ENCODE measurements at places on chromosomes 1 and 21.

DNA sequence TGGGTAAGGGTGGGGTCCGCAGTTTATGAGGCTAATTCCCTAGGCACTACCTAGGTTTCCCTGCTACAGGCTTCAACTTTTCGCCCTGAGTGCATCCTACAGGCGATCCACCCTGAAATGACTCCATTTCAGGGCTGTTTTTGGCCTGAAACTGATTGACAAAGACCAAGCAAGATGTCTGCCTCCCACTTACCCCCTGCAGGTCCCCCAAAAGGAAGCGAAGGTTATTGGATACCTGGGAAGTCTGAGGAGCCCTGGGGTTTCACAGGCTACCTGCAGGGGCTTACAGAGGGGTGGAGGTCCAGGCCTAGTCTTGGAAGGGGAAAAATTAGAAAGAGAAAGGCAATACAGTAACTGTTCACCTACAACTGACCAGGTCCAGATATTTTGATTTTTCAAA is 3.3 kb upstream of the TBX15 start:
- no peak for DNase-seq

DNA sequence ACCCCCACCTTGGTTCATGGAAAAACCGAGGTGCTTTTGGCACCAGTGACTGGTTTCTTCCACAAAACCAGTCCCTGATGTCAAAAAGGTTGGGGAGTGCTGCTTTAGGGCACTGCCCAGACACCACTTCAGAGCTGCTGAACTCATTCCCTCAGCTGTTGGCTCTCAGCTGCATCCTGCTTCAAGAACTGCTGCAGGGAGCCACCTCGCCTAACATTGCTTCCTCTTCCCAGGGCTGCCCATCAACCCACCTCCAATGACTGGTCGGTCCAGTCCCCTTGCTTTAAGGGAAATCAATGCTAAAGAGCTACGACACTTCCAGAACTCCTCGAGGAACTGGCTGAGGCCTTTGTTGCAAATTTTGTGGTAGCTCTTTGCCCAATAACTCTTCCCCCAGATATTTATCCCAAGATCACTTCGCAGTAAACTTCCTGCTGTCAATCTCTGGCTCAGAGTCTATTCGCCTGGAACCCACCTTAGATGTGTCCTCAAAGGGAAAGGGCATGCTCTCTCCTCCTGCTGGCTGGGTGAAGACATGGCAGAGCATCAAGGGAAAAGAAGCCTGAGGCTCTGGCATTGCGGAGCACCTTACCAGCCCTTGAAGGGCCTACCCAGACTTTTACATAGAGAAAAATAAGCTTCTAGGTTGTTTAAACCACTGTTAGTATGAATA is 29.0 kb downstream of the C1orf52 start:
- peak; percentile 27 for DNase-seq

DNA sequence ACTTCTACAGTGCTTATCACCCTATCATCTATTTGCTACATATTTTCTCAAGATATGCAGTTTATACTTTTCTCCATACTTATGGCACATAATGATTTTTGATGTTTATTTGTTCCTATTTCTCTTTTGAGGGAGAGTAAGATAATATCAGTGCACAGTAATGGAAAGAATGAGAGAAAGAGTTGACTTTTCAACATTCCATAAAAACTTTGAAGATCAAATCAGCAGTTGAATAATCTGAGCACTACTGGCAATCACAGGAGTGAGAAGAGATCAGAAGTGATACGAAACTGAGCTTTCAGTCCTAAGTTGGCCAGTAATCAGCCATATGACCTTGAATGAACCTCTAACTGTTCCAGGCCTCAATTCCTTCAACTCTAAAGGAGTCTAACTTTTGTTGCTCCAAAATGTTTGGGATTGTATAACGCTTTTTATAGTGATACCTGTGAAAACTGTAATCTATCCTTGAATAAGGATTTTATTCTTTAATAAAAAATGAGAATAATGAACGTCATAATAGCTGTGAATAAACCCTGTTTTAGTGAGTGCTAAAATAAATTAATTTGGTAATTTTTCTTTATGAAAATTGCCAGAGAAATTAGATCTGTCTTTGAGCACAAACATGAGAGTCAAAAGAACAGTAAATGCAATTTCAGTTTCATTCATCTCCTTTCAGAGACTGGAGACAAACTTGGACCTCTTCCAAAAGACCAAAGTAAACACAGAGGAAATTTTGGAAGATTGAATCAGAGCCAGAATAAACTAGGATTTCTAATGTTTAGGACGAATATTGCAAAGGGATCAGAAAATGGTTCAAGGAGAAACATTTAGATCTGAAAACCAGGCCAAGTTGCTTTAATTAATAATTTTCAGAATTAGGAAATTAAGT is 309.9 kb downstream of the ADGRL2 start:
- DNase-seq = no peak

DNA sequence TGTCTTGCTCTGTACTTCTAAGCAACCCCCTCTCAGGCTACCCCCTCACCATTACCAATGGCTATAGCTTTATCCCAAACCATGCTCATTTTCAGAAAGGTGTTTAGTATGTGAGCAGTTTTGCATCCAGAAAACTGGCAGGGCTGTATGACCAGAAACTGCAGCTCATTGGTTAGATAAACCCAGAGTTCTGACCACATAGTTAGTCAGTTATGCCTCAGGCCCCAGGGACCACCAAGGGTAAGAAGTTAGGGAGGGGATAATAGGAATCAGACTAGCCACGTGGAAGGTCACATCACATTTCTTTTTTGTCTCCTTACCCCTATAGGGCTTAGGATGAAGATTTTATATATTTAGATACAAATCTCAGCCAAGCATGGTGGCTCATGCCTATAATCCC is 1.2 kb downstream of the ITGA10 start:
- peak; percentile 61 for DNase-seq

- DNase-seq = no peak
Measured at GRCh38 chr1:114155706-114156105, 2.0 kb upstream of the SYT6 start.

- DNase-seq = no peak
Measured at GRCh38 chr1:232166942-232167341, 463.0 kb downstream of the SIPA1L2 start.

GRCh38 chr21:31182231-31183140 is 144.2 kb upstream of the KRTAP19-8 start:
- DNase-seq = no peak

DNA sequence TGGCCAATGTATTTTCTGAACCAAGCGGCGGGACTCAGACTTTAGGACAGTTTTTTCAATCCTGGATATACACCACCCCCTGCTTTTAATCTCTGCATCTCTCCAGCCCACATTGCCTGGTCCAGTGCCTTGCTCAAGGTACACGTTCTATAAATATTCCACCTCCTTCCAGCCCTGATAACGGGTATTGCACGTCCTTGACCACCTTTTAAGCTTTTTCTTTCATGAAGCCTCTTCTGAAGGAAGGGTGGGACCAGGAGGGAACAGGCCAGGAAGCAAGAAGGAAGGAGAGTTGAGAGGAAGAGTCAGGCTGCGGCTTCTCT is 3.4 kb downstream of the S100A16 start:
- no peak for DNase-seq

- DNase-seq = peak; percentile 10
Measured at GRCh38 chr1:116485976-116486375, 84.8 kb downstream of the CD58 start.

- DNase-seq = peak; percentile 83
Measured at GRCh38 chr1:239386453-239387303, at the start of gene CHRM3. CHRM3 (plus strand) TSS chr1:239386568; CDS start chr1:239907452, 520,884 bp downstream.

DNA sequence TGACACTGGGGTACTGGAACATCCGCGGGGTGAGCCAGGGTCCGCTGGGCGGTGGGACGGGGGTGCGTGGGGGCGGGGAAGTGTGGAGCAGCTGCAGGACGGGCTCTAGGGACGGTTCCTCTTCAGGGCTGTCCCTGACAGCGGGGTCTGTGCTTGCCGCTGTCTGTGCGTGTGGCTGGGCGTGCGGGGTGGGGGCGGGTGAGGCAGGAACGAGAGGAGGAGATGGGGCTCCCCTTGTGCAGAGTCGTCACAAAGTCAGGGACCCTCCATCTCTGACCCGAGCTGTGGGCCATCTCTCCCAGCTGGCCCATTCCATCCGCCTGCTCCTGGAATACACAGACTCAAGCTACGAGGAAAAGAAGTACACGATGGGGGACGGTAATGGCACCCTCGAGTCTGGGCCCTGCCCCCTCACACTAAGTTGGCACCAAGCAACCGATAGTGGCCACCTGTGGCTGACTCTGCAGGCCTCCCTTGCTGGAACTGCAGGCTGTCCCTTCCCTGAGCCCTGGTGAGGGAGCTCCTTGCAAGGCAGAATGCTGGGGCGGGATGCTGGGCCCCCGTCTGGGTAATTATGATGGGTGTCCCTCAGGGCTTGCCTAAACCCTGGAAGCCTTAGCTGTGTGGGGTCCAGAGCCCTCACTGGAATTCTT is 392 bp downstream of the GSTM2 start:
- no peak for DNase-seq

DNA sequence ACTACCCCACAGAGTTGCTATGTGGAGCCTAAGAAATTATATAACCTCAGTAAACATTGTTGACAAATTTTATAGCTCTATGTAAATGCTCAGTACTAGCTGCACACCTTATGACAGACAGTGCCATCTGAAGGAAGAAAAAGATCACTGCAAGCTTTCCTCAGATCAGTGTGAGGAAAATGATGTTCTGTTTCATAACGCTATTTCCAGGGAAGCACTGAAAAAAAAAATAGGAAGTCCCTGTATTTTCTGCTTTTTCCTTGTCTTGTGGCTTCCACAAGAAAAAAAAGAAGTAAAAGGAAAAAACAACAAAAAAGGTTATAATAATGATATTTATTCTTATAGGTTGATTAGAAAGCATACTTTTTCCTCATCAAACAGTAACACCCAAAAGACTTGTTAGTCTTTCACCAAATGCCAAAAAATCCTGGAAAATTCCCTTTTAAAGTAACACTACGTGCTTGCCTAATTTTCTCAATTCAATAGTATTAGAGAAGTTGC is 23.2 kb downstream of the LYST start:
- DNase-seq = peak; percentile 59

- DNase-seq = peak; percentile 84
Measured at GRCh38 chr1:226656601-226657277, 82.3 kb downstream of the ITPKB start.

- peak; percentile 70 for DNase-seq
Measured at GRCh38 chr1:200184196-200184595, 156.7 kb downstream of the NR5A2 start.

DNA sequence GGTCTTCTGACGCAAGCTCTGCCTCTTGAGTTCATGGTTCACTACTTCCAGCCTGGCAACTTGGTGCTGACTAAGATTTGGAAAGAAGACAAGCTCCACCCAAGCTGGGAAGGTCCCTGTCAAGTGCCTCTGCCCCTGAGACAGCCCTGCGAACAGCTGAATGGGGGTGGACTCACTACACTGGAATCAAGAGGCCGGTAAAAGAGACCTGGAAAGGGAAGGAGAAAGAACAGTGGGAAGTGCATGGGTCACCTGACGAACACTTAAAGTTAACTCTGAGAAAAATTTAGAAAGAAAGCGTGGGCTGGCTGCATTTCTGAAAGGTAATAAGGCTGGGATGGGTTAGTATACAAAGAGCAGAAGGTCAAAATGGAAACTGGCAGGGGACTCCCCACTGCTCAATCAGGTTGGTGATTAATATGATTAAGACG is 26.1 kb upstream of the ZNF496 start:
- DNase-seq = peak; percentile 55

DNA sequence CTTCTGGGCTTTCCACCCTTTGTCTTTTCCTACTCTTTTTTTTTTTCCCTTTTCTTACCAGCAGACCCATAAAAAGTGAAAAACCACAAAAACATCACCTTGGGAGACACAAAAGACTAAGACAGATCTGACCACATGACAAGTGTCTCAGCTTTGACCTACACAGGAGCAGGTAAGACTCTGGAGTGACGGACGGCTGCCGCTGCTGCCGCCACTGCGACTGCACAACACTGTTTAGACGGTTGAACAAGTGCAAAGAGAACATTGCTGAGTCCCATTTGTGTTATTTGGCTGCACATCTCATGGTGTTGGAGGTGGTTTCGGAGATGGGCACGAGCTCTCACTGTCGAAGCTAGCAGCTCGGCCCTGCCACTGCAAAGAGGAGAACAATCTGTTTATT is 62.0 kb downstream of the SYT6 start:
- DNase-seq = no peak

DNA sequence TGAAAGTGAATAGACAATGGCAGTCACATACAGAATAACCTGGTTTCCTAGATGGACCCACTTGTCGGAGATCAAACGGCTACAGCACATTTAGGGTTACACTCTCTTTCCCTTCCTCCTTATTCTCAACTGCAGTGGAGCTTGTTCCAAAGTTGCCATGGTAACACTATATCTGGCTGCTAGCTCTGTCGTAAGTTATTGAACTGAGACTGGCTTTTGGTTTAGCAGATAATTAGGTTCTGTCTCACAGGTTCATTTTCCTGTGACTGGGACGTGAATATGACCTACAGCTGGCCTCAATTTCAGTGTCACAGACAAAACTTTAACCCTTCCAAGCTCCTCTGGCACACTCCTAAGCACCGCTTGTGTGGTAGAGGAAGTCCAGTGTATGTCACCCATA is 875.8 kb downstream of the USP25 start:
- no peak for DNase-seq

DNA sequence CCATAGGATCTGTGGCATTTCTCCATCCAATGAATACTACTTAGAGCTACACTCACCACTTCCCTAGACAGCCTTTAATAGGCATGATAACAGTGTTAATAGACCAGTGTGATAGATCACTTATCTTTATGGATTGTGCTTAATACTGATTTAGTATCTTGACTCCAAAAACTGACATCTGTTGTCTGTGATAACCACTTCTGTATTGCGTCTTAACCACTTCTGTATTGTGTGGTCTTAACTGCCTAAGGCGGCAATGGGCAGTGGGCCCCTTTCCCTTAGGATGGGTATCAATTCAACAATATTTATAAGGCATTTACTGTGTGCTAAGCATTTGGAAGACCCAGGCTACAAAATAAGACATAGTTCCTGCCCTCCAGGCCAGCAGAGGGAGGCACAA is 32.0 kb upstream of the RCAN3 start:
- no peak for DNase-seq

DNA sequence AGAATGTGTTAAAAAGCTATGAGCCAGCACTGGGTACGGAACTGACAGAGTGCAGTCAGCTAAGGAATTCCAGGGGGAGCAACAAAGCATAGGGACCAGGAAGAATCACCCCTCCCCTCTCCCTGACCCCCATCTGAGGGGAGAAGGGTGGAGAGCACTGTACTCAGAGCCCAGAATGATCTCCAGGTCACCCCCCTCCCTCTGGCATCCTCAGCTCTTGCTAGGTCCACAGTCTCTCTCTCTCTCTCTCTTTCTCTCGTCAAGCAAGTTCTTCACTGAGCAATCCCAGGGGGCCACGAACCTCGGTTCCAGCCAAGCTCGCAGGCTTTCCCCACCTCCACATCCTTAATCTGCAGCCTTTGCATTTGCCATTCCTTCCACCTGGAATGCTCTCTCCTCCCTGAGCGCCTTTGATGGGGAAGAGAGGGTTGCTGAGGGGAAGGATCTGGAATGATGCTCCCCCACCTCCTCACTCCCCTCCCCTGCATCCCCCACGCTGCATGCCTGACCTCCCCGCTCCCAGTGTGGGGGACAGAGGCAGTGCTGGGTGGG is 6.7 kb upstream of the WASF2 start:
- DNase-seq = peak; percentile 34

GRCh38 chr1:67803380-67804279 is 29.6 kb downstream of the GNG12 start:
- DNase-seq = no peak

GRCh38 chr21:34670962-34671348 is 2.2 kb downstream of the CLIC6 start:
- DNase-seq = peak; percentile 30
